ENCODE measurements at places on chromosomes 1 and 21.

- no peak for DNase-seq
These were observed 115.1 kb downstream of the RHOU start for GRCh38 chr1:228850141-228851100.

DNA sequence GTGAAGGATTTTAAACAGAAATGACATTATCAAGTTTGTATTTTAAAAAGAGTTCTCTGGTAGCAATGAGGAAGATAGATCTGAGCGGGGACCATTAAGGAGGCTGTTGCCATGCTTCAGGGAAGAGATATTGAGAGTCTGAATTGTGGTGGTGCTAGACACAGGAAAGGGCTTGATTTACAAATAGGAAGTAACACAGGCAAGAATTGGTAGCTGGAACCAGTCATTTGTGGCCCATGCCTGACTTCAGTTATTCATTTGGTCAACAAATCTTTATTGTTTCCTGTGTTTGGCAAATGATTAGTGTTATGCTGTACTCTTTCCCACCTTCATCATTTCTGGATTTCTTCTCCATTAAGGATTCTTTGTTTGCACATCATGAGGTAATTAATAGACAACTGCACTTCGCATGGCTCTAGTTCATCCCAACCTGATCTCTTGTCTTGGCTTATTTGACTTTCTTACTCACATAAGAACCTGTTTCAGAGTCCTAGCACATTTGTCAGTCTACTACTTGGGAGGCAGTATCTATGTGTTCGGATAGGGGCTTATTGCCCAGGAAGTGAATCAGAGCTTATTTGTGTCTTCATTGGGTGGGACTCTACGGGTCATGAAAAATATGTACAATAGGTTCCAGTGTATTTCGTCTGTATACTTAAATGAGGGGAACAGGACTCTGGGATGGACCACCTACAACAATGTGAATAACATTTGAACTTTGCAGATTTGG is 32.3 kb downstream of the EEIG2 start:
- no peak for DNase-seq

GRCh38 chr1:155050560-155051341 is at the start of gene ADAM15:
TSS of gene ADAM15 (plus strand) at chr1:155051316. CDS start at chr1:155051387, 71 bp downstream.
- DNase-seq: peak; percentile 71

DNA sequence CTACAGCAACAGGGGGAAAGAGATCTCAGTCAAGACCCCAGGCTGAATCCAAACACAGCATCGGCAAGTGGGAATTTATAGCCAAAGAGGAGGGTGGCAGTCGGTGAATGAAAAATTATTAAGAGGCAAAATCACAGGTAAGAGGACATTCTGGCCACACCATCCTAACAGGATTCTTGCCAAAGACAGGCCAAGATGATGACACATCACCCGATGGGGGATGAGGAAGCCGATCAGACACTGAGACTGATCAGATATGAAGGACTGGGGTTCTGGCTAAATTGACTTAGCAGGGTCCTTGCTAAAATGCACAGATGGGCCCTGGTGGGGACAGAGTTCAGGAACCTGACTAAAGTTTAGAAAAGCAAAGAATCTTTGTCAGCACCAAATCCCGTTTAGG is 402.2 kb downstream of the SMYD3 start:
- peak; percentile 23 for DNase-seq

- DNase-seq: peak; percentile 74
These were observed 22.2 kb downstream of the NIPAL3 start for GRCh38 chr1:24437631-24438396.

- DNase-seq: no peak
These were observed at the start of gene SLC1A7 for GRCh38 chr1:53142226-53142853. TSS of gene SLC1A7 (minus strand) at chr1:53142638. CDS start at chr1:53142449, 189 bp downstream.

GRCh38 chr21:44487831-44488230 is 32.5 kb downstream of the LRRC3 start:
- DNase-seq: peak; percentile 4

DNA sequence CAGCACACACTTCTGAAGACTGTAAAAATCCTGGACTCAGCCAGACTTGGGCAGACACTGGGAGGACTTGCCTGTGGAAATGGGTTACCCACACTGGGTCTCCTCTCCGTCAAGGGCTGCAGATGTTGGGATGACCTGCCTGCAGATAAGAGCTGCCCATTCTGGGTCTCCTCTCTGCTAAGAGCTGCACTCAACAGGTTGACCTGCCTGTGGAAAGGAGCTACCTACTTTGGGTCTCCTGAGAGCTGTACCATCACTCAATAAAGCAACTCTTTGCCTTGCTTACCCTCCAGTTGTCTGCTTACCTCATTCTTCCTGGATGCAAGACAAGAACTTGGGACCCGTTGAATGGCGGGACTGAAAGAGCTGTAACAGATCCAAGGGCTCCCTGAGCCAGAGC is 28.2 kb downstream of the ZCCHC17 start:
- no peak for DNase-seq

GRCh38 chr1:200949626-200950025 is 54.9 kb downstream of the INAVA start:
- DNase-seq: no peak

DNA sequence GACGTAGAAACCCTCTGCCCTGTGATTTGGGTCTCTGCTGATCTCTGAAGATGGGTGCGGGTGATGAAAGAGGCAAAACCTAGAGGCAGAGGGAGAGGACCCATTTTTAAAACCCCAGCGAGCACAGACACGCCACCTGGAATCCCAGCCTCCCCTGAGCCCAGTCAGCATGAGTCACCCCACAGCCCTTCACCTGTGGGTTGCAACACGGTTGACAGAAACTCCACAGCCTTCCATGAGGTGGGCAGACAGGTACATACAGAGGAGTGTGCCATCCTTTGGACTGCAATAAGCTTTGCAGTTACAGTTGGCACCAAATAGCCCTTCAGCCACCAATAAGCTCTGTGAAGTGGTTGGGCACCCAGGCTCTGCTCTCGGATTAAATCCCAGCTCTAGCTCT is 2.1 kb upstream of the GRHL3 start:
- no peak for DNase-seq

All from G401 (cell line).